ENCODE measurements at places on chromosomes 7 and 10. TPM values are rescaled to one million over a fixed set of nuclear protein-coding genes. Genes with fewer than 3 reads are reported as not detected.

DNA sequence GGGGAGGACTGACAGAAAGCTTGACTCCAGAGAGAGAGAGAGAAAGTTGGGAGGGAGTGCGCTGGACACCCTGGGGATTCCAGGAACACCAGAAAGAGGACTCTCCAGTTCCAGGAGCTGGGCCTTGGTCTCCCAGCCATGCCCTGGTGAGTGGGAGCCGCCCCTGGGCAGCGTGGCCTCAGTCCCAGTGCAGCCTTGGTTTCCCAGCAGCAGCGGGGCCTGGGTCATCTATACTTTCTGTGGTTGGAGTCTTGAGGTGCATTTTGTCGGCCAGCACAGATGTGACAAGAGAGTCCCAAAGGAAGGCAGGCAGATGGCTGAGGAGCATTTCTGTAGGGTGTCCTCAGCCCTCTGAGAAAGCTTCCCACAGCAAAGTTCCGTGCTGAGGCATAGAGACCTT is 334.7 kb upstream of the ZNF32 start:
- DNase-seq, result no peak

Gene PBLD
- 4.5 TPM for total RNA-seq

Gene SEC31B
- total RNA-seq, result 1.6 TPM

Gene PDZD7
- 3.5 TPM for total RNA-seq

Measured in kidney epithelial cell (primary cell).